ENCODE measurements at places on chromosomes 1 and 21.

GRCh38 chr1:235161685-235162327, 756 bp upstream of the RBM34 start:
- DNase-seq: no peak

DNA sequence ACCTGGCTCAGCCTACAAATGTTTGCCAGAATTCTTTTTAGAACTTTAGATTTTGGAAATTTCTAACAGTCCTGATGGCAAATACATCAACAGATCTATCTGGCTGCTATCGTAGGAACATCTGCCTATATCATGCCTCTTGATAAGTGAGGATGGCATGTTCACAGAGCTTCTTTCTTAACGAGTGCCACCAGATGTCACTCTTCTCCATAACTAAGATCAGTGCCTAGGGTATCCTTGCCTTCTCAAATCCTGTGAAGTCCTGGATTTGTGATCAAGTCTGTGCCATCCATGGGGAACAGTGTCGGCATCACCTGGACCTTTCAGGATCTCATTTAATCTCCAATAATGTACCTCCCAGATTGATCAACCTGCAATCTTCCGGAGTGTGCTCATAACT, 36.5 kb upstream of the CD5L start:
- DNase-seq: peak; percentile 46

DNA sequence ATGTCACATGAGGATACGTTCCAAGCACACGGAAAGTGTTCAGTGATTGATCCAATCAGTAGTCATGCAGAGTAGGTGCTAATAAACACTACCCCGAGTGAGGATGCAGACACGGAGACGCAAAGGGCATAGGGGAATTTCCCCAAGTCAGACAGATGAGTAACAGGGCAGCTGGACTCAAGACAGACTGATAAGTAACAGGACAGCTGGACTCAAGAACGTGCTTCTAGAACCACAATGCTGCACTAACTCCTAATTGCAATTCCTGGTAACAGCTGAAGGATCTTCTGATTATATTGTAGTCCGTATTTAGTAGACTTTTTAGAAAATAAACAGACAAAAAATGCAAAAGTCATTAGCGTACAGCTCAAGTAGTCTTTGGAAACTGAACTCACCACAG, 1.9 kb upstream of the OR2T10 start:
- DNase-seq: no peak

GRCh38 chr1:235918032-235918431, 51.3 kb upstream of the LYST start:
- no peak for DNase-seq

DNA sequence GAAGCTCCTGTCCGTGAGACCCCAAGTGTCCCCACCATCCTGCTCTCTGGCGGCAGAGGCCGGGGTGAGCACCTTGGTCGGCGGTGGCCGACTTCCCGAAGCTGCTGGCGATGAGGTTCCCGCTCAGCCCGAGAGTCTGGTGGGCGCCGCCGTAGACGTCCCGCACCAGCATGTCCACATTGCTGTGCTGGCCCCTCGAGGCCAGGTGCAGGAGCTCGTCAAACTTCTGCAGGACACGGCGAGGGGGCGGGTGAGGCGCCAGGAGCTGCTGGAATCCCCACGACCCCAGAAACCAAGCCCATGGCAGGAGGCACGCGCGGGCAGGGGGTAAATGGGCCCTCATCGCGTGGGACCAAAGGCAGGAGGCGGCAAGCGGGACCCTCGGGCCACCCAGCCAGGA, 6.7 kb downstream of the PANK4 start:
- DNase-seq: no peak

DNA sequence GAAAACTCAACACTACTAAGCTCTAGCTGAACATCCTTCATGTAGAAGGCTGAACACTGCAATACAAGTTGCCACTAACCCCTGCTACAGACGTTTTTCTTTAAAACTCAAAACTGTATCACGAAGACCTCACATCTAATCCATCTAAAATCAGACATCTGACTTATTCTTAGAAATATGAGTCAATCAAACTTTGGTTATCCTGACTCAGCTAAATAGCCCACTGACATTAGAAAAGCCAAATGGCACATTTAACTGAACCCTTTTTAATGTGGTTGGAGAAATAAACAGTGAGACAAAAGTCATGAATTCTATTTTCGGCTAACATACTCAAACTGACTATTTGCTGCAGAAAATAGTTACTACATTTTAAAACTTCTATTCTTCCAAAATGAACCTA, 35.6 kb downstream of the WLS start:
- no peak for DNase-seq

- DNase-seq: peak; percentile 26
Observed at GRCh38 chr1:26696654-26697430, 1.0 kb downstream of the ARID1A start.

GRCh38 chr1:62286786-62287224, 32.4 kb downstream of the KANK4 start:
- peak; percentile 8 for DNase-seq

GRCh38 chr1:200888349-200888838, 6.3 kb upstream of the INAVA start:
- DNase-seq: no peak

DNA sequence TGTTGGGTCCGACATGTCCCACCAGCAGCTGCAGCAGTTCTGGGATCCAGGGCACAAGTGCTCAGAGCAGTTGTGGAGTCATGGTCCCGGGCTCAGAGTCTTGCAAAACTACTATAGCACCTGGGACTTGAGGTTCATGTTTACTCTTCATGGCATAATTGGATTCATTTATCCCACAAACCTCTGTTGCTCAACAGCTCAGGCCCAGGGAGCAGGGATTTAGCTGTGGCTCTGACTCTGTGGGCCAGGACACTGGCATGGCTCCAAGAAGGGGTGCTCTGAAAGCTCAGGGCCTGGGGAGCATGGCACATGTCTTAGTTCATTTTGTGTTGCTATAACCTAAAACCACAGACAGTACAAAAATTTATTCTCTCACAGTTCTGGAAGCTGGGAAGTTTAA, 626.7 kb upstream of the ADGRL2 start:
- DNase-seq: peak; percentile 43

- DNase-seq: peak; percentile 63
Observed at GRCh38 chr1:39919545-39919944, 17.8 kb upstream of the MYCL start.

DNA sequence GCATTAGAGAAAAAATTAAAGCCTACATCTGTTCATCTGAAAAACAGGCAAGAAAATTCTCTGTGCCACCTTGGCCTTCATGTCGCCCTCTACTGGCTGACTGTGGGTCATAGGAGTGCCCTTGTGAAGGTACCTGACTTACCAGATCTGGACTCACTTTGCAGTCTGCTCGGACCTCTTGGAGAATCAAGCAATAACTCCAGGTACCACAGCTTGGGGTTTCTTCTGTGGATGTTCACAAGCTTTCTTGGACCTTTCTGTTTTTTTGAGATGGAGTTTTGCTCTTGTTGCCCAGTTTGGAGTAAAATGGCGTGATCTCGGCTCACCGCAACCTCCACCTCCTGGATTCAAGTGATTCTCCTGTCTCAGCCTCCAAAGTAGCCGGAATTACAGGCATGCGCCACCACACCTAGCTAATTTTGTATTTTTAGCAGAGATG, 2.4 kb upstream of the PRAMEF18 start:
- no peak for DNase-seq

DNA sequence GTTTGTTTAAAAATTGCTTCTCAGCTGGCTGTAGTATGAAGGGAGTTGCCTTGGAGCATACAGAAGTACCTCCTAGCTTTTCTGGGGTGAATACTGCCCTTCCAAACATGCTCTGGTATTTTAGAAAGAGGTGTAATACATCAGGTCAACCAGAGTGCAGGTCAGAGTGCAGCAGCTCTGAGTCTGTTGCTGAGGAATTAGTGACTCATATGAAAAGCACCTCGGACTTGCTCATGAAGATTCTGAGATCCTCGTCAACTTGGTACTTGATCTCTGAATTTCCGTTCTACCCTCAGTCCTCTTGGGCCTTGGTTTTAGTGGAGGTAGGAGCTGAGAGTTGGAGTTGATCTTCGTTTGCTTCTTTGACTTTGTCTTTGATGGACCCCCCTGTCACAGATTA, 67.3 kb downstream of the NOS1AP start:
- peak; percentile 89 for DNase-seq

GRCh38 chr1:15676688-15677661, 7.1 kb upstream of the PLEKHM2 start:
- no peak for DNase-seq

- DNase-seq: no peak
Observed at GRCh38 chr1:64765012-64765411, 20.1 kb downstream of the RAVER2 start.

DNA sequence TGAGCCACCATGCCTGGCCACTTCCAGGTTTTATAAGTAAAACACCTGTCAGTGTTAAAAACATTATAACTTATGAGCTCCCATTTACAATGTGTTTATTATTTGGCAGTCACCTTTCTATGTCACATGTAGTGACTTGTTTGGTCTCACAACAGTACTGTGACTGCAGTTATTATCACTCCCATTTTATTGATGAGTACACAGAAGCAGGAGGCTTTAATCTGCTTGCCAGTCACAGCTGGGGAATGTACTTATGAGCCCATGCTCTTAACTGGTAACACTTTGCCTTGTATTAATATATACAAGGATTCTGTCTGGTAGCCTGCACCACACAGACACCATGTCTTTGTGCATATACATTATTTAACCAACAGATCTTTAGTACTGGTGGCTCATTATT, 31.1 kb upstream of the BACH1 start:
- DNase-seq: no peak

- no peak for DNase-seq
Observed at GRCh38 chr1:95304803-95305202, 70.8 kb downstream of the RWDD3 start.

DNA sequence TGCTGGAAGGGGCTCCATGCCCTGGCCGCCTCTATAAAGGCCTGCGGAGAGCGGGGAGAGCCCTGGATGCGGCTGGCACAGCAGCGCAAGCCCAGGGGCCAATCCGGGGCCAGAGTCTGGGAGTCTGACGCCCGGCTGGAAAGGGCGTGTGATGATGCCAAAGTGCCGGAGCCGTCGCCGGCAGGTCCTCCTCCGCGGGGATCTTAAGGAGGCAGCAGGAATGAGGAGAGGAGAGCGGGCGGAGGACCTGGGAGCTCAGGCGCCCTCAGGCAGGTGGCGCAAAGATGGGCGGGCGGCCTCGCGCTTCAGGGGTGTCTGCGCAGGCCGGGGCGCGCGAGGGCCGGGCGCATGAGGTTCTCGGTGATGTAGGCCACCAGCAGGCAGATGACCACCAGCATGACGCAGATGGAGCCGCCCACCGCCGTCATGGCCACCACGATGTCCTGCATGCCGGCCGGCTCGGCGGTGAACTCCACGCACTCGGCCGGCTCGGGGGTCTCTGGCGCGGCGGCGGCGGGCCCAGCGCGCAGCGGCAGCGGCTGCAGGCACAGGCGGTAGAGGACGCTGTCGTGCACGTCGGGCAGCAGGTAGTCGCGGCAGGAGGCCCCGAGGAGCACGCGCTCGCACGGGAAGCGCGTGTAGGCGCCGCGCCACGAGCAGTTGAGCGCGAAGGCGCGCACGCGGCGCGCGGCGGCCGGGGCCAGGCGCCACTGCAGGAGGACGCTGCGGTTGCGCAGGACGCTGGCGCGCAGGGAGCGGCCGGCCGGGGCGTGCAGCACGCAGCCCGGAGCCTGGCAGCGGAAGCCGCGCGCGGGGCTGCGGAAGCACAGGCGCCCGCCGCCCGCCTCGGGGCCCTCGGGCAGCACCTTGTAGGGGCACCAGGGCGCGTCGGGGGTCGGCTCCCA, 653 bp downstream of the FNDC10 start:
- DNase-seq: peak; percentile 51

GRCh38 chr1:31523012-31523411, 53.3 kb upstream of the TINAGL1 start:
- no peak for DNase-seq

- DNase-seq: no peak
Observed at GRCh38 chr1:200029822-200030152, 2.3 kb downstream of the NR5A2 start.

- DNase-seq: no peak
Observed at GRCh38 chr1:54442185-54442584, 36.0 kb upstream of the SSBP3 start.

- no peak for DNase-seq
Observed at GRCh38 chr1:5976726-5977493, 15.3 kb downstream of the NPHP4 start.

- no peak for DNase-seq
Observed at GRCh38 chr1:213669512-213669911, 318.3 kb upstream of the PROX1 start.

GRCh38 chr1:82073659-82074058, 272.9 kb downstream of the ADGRL2 start:
- DNase-seq: no peak

- no peak for DNase-seq
Observed at GRCh38 chr1:53145051-53145600, 2.7 kb upstream of the SLC1A7 start.

GRCh38 chr1:178938959-178939317, 68.1 kb upstream of the ANGPTL1 start:
- DNase-seq: no peak

DNA sequence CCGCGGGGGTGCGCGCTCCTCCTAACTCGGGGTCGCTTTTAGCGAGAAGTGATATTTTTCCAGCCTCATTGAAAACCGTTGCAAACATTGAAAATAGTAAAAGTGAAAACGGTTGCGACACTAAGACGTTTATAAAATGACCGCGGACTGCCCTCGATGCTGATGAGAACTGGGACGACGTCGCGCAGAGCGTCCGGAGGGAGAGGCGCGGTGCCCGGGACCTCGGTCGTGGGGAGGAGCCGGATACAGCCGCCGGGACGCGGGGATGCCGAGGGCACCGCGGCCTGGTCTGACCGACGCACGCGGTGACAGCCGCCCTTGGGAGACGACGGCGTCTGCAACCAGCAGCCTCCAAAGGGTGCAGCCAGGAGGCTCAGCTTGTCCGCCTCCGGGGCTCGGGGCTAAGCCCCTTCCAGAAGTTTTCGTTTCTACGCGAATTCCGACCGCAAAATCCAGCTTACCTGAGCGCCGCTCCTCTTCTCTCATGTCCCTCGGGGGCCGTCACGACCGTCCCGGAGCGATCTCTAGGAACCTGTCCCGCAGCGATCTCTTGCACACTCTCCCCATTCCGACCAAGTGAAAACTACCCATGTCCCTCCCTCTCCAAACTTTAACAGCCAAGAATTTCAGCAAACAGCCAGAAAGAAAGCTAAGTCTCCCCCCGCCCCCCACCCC, 144.4 kb upstream of the ETS2 start:
- peak; percentile 24 for DNase-seq

GRCh38 chr1:39675220-39675619, 3.3 kb upstream of the NT5C1A start:
- DNase-seq: no peak

DNA sequence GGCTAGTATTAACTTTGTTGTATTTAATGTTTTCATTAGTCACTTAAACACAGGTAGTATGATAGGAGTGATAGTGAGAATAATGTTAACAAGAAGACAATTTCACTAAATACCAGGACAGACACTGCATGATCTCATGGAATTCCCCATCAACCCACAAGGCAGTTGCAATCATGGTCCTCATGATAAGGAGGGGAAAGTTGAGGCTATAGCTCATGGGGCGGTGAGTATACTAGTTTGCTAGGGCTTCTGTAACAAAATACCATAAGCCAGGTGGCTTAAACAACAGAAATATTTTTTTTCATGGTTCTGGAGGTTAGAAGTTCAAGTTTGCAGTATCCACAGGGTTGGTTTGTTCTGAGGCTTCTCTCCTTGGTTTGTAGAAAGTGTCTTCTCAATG, 115.8 kb downstream of the DSCAM start:
- no peak for DNase-seq
